ENCODE measurements at places on chromosomes 6 and 20.

GRCh38 chr6:157188213-157188612 lies 135.1 kb downstream of the TMEM242 start:
- no peak for DNase-seq

- no peak for DNase-seq
Measured at GRCh38 chr6:131894493-131895424, 56.4 kb downstream of the CCN2 start.

DNA sequence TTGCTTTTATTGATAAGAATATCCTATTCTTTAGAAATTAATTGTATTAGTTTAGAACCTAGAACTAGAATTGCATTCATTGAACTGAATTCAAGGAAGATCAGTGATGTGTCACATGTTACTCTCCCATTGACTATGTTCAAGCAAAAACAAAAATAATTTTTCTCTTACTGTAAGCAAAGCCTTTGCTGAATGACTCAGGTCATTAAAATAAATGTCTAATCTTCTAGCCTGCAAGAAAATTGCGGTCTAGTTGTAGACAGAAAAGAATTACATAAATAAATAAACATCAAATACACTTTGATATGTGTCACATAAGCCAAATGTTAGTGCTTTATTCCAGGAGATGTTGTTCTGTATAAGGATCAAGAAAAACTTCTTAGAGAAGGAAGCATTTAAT lies 387.9 kb downstream of the ADGRB3 start:
- DNase-seq, result peak; percentile 20

DNA sequence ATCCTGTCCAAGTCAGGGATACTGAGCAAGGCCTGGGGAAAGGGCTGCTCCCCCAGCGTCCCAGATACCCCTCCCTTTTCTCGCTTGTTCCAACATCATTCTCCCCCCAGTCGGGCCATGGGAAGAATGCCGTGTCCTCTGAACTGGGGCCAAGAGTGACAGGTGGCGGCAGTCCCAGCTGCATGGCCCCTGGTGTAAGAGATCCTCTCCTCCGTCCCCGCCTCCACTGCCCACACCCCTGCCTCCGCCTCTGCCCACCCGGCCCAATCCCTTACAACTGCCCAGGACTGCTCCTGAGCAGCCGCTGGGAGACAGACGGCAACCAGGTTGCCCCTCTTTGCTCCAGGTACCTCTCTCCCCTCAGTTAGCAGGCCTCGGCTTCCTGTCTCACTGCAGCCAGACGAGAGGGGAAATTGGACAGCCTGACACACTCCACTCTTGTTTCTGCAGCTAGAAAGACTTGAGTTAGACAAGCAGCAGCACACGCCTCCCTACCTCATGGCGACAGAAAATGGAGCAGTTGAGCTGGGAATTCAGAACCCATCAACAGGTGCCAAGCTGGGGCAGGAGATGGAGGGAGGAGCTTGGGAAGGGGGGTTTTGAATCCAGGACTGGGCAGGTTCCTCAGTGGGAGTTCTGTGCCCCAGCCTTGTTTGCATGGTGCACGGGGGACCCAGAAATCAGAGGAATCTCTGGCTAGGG lies at the start of gene MYLK2:
Gene MYLK2 (plus strand): TSS at position 274 of the 702 bp plus-strand sequence. CDS start 225 bp downstream, at position 499.
- no peak for DNase-seq

DNA sequence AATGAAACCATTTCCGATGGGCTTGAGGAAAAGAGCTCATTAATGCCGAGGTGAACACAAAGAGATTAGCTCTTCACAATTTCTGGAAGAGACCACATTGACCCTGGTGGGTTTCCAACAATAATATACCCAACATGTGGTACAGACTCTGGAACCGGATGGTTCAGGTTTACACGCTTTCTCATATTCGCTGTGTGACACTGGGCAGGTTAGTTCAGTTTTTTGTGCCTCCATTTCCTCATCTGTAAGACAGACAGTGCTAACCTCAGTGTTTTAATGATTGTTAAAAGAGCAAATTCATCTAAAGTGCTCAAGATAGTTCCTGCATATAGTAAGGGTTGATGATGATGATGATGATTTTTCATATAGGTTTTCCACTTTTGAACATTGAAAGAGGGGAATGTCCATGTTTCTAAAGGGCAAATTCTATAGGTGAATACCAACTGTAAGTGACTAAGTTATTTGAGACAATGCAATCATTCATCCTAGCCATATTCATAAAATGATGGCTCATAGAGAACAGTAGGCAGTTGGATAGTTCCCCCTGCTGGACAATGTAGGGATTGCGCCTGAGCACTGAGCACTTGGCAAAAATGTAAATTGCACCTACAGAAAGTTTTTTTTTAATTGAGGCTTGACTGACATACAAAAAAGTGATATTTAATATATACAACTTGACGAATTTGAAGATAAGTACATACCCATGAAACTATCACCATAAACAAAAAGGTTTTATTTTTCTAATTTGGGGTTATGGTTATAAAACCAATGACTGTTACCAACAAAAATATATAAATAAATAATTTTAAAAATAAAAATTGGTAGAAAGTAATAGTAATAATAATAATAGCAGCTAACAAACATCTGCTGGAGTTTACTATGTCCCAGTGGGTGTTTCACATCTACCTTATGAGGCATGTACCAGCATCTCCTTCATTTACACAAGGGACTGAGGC lies 2.1 kb upstream of the PERP start:
- peak; percentile 27 for DNase-seq

DNA sequence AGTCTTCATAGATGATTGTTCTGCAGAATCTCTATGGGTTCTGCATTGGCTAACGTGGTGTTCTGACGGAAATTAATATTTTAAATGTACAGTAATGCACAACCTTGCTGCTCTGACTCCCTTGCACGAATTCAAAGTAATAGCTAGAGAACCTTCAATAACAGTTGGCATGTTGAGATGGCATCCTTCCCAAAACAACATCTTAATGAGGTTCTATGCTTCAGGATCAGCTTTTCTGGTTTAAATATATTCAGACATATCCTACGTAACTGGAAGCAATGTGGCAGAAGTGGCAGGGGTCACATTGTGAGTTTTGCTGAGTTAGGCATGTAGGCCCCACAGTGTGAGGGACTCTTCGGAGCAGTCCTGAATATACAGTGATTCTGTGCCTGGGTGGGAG lies 25.7 kb downstream of the DSE start:
- DNase-seq, result no peak

GRCh38 chr6:77482981-77483380 lies 19.7 kb upstream of the HTR1B start:
- no peak for DNase-seq

Measured in fibroblast of skin of left biceps (primary cell).